ENCODE measurements at places on chromosomes 11 and 22. TPM values are rescaled to one million over a fixed set of nuclear protein-coding genes. Genes with fewer than 3 reads are reported as not detected.

GRCh38 chr11:118295815-118296454 is 8.6 kb upstream of the CD3E start:
- no peak overlapping the region for H3K27ac ChIP-seq
- no peaks in the 10 kb centered on the region for H3K4me1 ChIP-seq
- no peaks in the 10 kb centered on the region for H3K27me3 ChIP-seq
- no peak for DNase-seq
- H3K36me3 ChIP-seq, result no peaks in the 10 kb centered on the region
- no peak overlapping the region for H3K4me3 ChIP-seq

Gene PGR
- total RNA-seq, result 0.19 TPM

GRCh38 chr11:77377734-77378133 is 76.2 kb upstream of the GDPD4 start:
- H3K27ac ChIP-seq, result no peak overlapping the region
- H3K4me1 ChIP-seq, result no peaks in the 10 kb centered on the region

- H3K36me3 ChIP-seq, result no peaks in the 10 kb centered on the region
- H3K27ac ChIP-seq, result no peak overlapping the region
- H3K4me3 ChIP-seq, result no peak overlapping the region
- DNase-seq, result no peak
Observed at GRCh38 chr22:28922540-28923244, 39.3 kb downstream of the ZNRF3 start.

Gene LMNTD2
- total RNA-seq, result 9.2 TPM

DNA sequence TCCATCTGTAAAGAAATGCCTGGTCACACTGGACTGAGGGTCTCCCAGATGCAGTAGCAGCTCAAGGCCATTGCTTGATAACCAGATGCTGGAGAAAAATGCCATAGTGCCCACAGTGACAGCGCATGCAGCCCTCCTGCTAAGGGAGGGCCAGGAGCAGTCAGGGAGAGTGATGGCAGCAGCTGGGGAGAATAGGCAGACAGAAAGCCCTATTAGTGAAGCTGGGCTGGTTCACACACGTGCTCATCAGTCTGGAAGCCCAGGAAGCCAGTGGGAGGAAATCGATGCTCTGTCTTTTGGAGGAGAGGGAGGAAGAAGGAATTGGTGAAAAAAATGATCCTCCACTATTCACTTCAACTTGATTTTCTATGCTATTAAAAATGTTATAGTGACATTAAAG is 82.9 kb downstream of the OSBP2 start:
- no peak overlapping the region for H3K27ac ChIP-seq
- H3K4me3 ChIP-seq, result no peak overlapping the region
- H3K4me1 ChIP-seq, result no peaks in the 10 kb centered on the region

Gene SAA2
- 16,896 TPM for total RNA-seq

GRCh38 chr11:103768816-103769215 is 267.6 kb upstream of the DDI1 start:
- H3K36me3 ChIP-seq, result no peaks in the 10 kb centered on the region
- no peaks in the 10 kb centered on the region for H3K27me3 ChIP-seq
- no peak overlapping the region for H3K4me3 ChIP-seq
- no peak overlapping the region for H3K27ac ChIP-seq

Data from right lobe of liver (tissue), 6 donors.